ENCODE measurements at places on chromosomes 12 and 14. TPM values are rescaled to one million over a fixed set of nuclear protein-coding genes. Genes with fewer than 3 reads are reported as not detected.

KRT2 gene
- total RNA-seq = not detected

GNB3 gene
- total RNA-seq = 9.0 TPM

AQP2 gene
- total RNA-seq = not detected

DHRS4 gene
- total RNA-seq = 16.2 TPM

RNU4-1 gene
- total RNA-seq = 1,786 TPM

DDIT3 gene
- 4.9 TPM for total RNA-seq

CRIP1 gene
- 1.2 TPM for total RNA-seq

MYH7 gene
- not detected for total RNA-seq

KCNA5 gene
- total RNA-seq = 0.11 TPM

NRL gene
- 1.1 TPM for total RNA-seq

TAS2R14 gene
- total RNA-seq = 0.80 TPM

OR6C6 gene
- total RNA-seq = not detected

CIDEB gene
- not detected for total RNA-seq

ASCL1 gene
- not detected for total RNA-seq

IFT81 gene
- 14.4 TPM for total RNA-seq

GARIN6 gene
- total RNA-seq = not detected

FOXG1 gene
- 0.29 TPM for total RNA-seq

DDX23 gene
- total RNA-seq = 98.1 TPM

Data from H1 (cell line).